ENCODE measurements at places on chromosomes 7 and 10.

DNA sequence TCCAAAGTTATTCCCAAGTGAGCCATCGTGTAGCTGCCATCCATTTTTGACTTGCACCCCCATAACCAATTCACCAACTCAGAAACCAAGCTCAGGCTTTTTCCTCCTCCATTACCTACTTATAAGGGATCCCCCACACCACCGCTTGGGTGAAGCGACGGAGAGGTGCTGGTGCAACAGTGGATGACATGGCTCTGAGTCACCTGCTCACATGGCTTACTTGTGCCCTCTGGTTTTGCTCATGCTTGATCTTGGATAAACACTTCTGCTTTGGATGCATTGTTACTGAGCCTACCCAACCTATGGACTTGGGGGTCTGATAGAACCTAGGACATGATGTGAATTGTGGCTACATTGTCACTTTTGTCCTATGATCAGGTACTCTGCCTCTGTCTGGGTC, 12.0 kb upstream of the AKR1B1 start:
- no peak for DNase-seq

DNA sequence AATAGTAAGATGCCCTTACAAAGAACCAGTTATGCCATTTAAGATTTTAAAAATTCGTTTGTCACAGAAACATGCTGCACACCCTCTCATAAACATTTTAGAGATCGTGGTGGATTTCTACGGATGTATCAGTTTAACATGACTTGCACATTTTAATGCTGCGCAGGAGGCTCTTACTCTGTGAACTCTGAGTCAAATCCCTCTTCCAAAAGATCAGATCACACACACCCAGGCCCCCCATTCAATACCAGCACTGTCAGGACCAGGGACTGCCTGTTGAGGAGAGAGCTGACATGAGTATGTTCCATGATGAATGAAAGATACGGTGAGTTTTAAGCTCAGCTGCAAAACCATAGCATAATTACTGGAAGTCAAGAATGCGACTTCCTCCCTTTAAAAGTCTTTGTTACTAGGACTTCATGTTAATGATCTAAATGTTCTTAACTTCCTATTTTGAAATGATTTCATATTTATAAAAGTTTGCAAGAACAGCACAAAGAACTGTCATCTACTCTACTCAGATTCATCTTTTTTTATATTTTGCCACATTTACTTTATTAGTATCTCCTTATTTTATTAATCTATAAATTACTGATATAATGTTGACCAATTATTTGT, 500.2 kb downstream of the GLRX3 start:
- DNase-seq = no peak

GRCh38 chr10:132715776-132716680, 69.9 kb downstream of the NKX6-2 start:
- DNase-seq = no peak

- no peak for DNase-seq
Measured at GRCh38 chr10:100192350-100192749, 6.5 kb upstream of the ERLIN1 start.

DNA sequence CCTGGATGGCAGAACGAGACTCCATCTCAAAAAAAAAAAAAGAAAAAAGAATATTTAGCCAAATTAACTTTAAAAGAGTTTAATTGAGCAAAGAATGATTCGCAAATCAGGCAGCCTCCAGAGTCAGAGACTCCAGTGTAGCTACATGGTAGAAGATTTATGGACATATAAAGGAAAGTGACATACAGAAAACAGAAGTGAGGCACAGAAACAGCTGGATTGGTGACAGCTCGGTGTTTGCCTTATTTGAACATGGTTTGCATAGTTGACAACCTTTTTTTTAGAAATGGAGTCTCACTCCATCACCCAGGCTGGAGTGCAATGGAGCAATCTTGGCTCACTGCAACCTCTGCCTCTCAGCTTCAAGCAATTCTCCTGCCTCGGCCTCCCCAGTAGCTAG, 35.2 kb upstream of the TNS3 start:
- DNase-seq = no peak

DNA sequence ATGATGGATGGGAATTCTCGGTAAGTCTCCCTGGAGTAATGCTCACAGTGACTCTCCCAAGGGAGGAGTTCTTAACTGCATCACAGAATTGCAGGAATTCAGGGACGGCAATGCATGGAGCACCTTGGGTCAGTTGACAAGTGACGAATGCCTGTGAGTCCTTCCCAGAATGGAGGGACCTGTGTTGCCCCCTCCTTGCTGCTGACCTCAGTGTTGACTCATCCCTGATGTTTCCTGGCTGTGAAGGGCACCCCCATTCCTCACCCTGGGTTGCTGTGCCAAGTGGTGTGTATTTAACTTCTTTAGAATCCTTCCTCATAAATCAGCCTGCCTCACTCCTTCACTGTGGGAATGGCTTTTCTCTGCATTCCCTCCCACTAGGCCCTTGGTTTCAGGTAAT, 98.9 kb downstream of the LRMDA start:
- no peak for DNase-seq
